Spinal cord (tissue), 10 donors: ENCODE measurements at places on chromosomes 5 and 9. TPM values are rescaled to one million over a fixed set of nuclear protein-coding genes. Genes with fewer than 3 reads are reported as not detected.

Gene PCDHA9
- total RNA-seq: 1.2 TPM

Gene PCDHB11
- total RNA-seq: 9.7 TPM

Gene MEF2C
- 77.9 TPM for total RNA-seq

Gene STC2
- 0.79 TPM for total RNA-seq

Gene SPATA31D1
- not detected for total RNA-seq

DNA sequence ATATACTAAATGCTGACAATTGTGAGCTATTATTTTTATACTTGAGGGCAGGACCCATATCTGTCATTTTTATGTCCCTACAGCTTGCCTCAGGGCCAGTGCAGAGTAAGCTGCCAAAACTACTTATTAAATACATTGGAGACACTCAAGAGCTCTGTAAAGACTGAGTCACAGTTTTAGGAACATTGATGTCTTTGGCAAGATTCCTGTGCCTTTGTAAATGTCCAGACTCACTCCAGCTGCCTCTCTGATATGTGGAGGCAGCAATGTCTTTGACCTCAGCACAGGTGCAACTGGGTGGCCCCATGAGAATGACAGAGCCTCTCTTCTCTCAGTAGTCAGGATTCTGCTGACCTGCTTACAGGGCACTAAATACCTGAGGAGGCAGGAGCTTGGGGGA, 363.2 kb downstream of the OSTF1 start:
- no peak for DNase-seq
- H3K27me3 ChIP-seq: no peaks in the 10 kb centered on the region
- H3K4me3 ChIP-seq: no peak overlapping the region
- H3K4me1 ChIP-seq: peaks cover 3% of the 10 kb centered on the region
- no peak overlapping the region for H3K27ac ChIP-seq
- H3K36me3 ChIP-seq: no peaks in the 10 kb centered on the region

- DNase-seq: no peak
- H3K27ac ChIP-seq: no peak overlapping the region
- H3K27me3 ChIP-seq: no peaks in the 10 kb centered on the region
Observed at GRCh38 chr5:66904189-66904588, 292.4 kb downstream of the CD180 start.

DNA sequence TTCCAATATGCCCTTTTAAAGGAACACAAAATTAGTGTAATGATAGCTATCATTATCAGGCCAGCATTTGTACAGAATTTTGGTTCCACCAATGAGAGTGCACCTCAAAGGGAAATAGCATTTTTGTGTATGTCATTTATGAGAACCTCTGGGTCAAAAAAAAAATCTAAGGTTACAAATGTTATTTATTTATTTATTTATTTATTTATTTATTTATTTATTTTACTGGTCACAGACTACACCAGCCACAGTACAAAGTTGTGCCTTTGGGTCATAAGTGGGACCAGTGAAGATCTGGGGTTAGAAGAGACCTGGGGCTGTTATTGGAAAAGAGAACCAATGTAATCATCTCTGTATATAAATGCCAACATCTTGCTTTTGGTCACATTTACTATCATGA, 523.9 kb downstream of the CETN3 start:
- H3K27me3 ChIP-seq: no peaks in the 10 kb centered on the region
- H3K4me1 ChIP-seq: no peaks in the 10 kb centered on the region
- no peak overlapping the region for H3K4me3 ChIP-seq
- no peak for DNase-seq
- H3K27ac ChIP-seq: no peak overlapping the region

GRCh38 chr9:75282047-75282446, 193.7 kb downstream of the OSTF1 start:
- no peak overlapping the region for H3K27ac ChIP-seq
- H3K4me3 ChIP-seq: no peak overlapping the region
- no peak for DNase-seq
- H3K36me3 ChIP-seq: no peaks in the 10 kb centered on the region
- no peaks in the 10 kb centered on the region for H3K4me1 ChIP-seq
- no peaks in the 10 kb centered on the region for H3K27me3 ChIP-seq

GRCh38 chr5:31626156-31626555, 12.8 kb upstream of the PDZD2 start:
- no peaks in the 10 kb centered on the region for H3K36me3 ChIP-seq
- no peak overlapping the region for H3K4me3 ChIP-seq
- DNase-seq: peak; percentile 37
- no peaks in the 10 kb centered on the region for H3K4me1 ChIP-seq
- no peaks in the 10 kb centered on the region for H3K27me3 ChIP-seq

GRCh38 chr5:57642066-57642465, 159.5 kb upstream of the ACTBL2 start:
- H3K36me3 ChIP-seq: no peaks in the 10 kb centered on the region
- H3K4me1 ChIP-seq: no peaks in the 10 kb centered on the region
- H3K27me3 ChIP-seq: no peaks in the 10 kb centered on the region
- no peak overlapping the region for H3K27ac ChIP-seq
- no peak for DNase-seq

- no peaks in the 10 kb centered on the region for H3K4me1 ChIP-seq
- H3K27ac ChIP-seq: no peak overlapping the region
- H3K4me3 ChIP-seq: no peak overlapping the region
- H3K36me3 ChIP-seq: no peaks in the 10 kb centered on the region
Observed at GRCh38 chr9:93902780-93903655, 52.1 kb downstream of the BARX1 start.

DNA sequence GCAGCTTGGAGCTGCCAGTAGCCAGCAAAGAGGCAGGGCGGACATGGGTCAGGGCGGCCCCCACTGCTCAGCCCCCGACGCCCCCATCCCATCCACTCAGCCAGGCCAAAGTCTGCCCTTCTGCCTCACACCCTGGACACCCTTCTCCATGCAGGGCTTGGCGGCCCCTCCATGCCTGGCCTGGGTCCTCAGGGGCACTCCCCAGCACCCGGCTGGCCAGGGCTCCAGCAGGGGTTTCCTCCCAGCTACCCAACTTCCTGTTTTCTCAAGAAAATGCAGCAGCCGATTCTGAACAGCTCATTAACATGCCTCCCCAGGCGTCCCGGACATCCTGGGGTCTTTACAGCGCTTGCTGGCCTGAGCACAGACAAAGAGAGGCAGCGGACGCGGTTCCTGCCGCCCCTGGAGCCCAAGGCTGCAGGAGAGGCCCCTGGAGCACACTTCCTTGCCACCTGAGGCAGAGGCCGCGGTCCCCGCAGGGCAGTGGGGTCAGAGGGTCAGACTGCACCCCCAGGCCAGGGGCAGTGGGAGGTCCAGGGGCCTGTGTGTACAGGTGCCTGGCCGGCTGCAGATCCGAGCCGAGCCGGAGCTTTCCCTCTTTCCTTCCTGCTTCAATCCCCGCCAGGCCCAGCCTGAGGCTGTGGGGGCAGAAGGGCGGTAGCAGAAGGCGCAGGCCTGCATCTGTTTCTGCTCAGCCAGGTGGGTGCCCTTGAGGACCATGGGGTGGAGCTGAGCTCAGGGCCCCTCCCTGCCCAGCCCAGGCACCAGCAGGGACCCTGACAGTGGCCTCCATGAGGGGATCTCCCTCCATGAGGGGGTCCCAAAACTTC, 18.7 kb upstream of the NRARP start:
- H3K27ac ChIP-seq: peak overlapping the region; percentile 20
- DNase-seq: no peak
- H3K4me3 ChIP-seq: no peak overlapping the region

GRCh38 chr5:177366528-177367322, 9.0 kb downstream of the RGS14 start:
- peak overlapping the region; percentile 95 for H3K27ac ChIP-seq
- H3K4me1 ChIP-seq: peaks cover 45% of the 10 kb centered on the region
- peak overlapping the region; percentile 52 for H3K4me3 ChIP-seq
- H3K27me3 ChIP-seq: peaks cover 46% of the 10 kb centered on the region
- DNase-seq: peak; percentile 86

DNA sequence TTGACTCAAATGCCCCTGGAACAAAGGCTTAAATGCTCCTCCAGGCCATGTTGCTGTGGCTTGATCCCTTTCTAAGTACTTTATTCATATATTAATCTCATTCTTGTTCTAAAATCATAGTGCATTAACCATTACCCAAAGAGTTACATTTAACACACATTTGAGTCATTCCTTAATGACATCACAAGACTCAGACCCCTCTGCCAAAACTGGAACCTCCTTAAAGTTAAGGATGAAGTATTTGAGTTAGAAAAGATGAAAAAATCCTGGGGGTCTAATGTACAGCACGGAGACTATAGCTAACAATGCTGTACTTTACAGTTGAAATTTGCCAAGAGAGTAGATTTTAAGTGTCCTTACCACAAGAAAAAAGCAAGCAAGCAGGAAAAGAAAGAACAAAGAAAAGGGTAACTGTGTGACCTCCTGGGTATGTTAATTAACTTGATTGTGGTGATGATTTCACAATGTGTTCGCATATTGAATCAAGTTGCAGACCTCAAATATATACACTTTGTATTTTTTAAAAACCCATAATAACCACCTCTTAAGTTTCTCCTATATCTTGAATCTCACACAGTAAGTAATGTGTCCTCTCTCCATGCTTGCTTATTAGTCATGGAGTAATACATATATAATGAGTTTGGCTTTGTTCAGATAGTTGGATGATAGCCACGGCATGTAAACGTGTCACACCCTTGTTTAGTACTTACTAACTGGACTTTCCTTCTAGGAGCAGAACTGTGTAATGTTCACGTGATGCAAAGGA, 376.9 kb downstream of the SEMA5A start:
- no peak for DNase-seq
- peaks cover 4% of the 10 kb centered on the region for H3K4me1 ChIP-seq
- H3K36me3 ChIP-seq: no peaks in the 10 kb centered on the region
- H3K4me3 ChIP-seq: no peak overlapping the region

DNA sequence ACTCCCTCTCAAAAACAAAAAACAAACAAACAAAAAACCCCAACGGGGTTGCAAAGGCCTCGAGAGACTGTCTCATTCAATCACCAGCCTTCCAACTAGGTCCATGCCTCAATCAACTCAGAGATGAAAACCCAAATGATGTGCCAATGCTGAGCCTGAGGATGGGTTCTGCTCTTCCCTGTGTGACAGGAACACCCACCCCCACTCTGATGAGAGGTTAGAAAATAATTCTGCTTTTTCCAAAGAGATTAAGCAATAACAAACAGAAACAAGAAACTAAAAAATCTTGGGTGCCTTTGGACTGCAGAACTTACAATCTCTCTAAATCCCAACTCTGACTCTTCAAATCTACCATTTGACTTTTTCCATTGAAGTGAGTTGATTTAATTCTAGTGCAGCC, 25.5 kb upstream of the FBP1 start:
- no peaks in the 10 kb centered on the region for H3K36me3 ChIP-seq
- H3K27me3 ChIP-seq: no peaks in the 10 kb centered on the region
- H3K4me1 ChIP-seq: no peaks in the 10 kb centered on the region
- DNase-seq: no peak

- no peaks in the 10 kb centered on the region for H3K36me3 ChIP-seq
- H3K27ac ChIP-seq: no peak overlapping the region
- H3K27me3 ChIP-seq: no peaks in the 10 kb centered on the region
- H3K4me3 ChIP-seq: no peak overlapping the region
- DNase-seq: no peak
Observed at GRCh38 chr5:116938488-116938887, 363.9 kb upstream of the SEMA6A start.

GRCh38 chr9:130990306-130990977, 18.5 kb upstream of the LAMC3 start:
- no peak for DNase-seq
- H3K4me3 ChIP-seq: no peak overlapping the region
- no peaks in the 10 kb centered on the region for H3K36me3 ChIP-seq
- peaks cover 3% of the 10 kb centered on the region for H3K27me3 ChIP-seq
- H3K4me1 ChIP-seq: peaks cover 40% of the 10 kb centered on the region
- no peak overlapping the region for H3K27ac ChIP-seq

DNA sequence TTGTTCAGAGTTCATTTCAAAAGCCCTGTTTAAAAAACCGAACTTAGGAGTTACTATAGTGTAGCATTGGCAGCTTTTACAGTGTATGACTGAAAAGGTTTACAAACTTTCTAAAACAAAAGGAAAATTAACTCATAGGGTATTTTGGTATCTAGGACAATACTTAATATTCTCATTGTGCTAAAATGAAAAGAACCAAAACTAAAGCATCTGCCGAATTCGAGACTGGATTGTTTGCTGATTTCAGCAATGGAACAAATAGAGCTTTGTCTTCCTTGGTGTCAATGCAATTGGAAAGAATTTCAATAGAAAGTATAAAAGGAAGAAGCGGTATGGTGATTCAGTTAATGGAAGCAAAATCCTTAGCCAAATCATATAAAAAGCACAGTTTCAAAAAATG, 254.1 kb downstream of the SLF1 start:
- H3K36me3 ChIP-seq: no peaks in the 10 kb centered on the region
- H3K4me1 ChIP-seq: no peaks in the 10 kb centered on the region
- DNase-seq: no peak

- DNase-seq: no peak
- H3K4me3 ChIP-seq: no peak overlapping the region
- H3K36me3 ChIP-seq: no peaks in the 10 kb centered on the region
- H3K4me1 ChIP-seq: peaks cover 8% of the 10 kb centered on the region
- no peaks in the 10 kb centered on the region for H3K27me3 ChIP-seq
Observed at GRCh38 chr5:173901705-173902104, 13.6 kb downstream of the CPEB4 start.

GRCh38 chr5:151562019-151562707, 29.0 kb downstream of the FAT2 start:
- H3K27me3 ChIP-seq: no peaks in the 10 kb centered on the region
- no peak for DNase-seq
- no peaks in the 10 kb centered on the region for H3K4me1 ChIP-seq
- H3K27ac ChIP-seq: no peak overlapping the region

GRCh38 chr9:114454652-114455051, 50.6 kb downstream of the WHRN start:
- H3K4me3 ChIP-seq: no peak overlapping the region
- DNase-seq: no peak
- H3K4me1 ChIP-seq: peaks cover 6% of the 10 kb centered on the region
- no peaks in the 10 kb centered on the region for H3K36me3 ChIP-seq
